ENCODE measurements at places on chromosomes 7 and 10.

- peak; percentile 74 for DNase-seq
Observed at GRCh38 chr7:155455776-155456737, 1.9 kb upstream of the EN2 start.

- no peak for DNase-seq
Observed at GRCh38 chr10:101287183-101287996, 58.1 kb upstream of the LBX1 start.

DNA sequence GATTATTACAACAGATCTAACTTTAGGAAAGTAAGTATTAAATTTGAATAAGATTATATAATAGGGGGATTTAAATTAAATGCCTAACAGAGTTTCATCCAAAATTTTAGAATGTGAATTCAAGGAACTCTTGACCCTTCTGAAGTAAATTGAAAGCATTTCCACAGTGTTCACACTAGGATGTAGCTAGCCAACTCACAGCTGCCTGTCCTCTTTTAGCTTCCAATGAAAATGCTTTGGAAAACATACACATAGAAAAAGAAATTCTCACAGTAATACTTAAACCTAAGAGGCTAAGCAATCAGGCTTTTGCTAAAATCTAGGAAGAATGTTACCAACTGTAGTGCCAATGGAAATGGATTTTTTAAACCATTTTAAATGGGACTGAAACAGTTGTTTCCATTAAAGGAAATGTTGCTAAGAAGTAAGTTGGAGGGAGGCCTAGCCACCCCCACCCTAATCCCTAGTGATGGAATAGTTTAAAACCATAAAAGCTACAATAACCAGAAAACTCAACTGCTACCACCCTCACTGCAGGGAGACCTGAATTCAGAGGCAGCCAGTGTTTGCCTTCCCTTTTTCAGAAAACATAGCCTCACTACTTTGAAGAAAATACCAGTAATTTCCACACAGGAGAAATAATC, 58.3 kb downstream of the REEP3 start:
- no peak for DNase-seq

DNA sequence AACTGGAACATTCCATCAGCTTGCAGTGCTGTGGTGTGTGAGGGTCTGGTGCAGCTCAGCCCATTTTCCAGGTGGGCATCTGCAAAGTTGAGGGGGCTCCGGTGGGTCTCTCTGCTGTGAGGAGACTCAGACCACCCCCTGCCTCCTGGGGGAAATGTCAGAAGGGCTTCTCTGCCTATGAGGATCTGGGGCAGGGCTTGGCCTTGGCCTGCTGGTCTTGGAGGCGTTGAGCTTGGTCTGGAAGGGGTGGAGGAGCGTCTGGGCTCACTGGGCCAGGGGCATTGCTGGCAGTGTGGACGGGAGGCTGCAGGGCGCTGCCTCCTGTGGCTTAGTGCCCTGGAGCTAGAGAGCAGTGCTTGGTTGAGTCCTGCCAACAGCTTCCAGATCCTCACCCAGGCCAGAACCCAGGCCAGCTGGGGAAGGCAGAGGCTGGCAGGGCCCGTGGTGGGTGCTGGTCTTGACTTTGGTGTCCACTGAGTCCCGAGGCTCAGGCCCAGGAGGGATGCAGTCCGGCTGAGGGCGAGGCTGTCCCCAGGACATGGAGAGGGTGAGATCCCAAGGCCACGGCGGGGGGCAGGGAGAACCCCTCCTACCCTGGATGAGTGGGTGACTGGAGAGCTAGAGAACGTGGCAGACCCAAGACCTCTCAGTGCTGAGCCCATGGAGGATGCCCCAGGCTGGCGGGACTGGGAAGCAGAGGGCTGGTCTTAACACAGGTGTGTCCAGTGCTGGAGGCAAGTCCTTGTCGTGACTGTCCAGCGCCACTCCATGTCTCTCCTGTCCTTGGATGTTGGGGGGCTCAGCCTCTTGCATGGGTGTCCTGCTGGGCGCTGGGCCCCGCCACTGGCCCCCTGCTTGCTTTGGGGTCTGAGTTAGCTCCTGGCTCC, 2.8 kb downstream of the SPRN start:
- no peak for DNase-seq

- no peak for DNase-seq
Observed at GRCh38 chr10:3775696-3776551, 9.1 kb downstream of the KLF6 start.

- DNase-seq, result no peak
Observed at GRCh38 chr7:66682350-66683093, 53.8 kb downstream of the KCTD7 start.

- no peak for DNase-seq
Observed at GRCh38 chr10:96421995-96422394, 63.2 kb upstream of the OPALIN start.

DNA sequence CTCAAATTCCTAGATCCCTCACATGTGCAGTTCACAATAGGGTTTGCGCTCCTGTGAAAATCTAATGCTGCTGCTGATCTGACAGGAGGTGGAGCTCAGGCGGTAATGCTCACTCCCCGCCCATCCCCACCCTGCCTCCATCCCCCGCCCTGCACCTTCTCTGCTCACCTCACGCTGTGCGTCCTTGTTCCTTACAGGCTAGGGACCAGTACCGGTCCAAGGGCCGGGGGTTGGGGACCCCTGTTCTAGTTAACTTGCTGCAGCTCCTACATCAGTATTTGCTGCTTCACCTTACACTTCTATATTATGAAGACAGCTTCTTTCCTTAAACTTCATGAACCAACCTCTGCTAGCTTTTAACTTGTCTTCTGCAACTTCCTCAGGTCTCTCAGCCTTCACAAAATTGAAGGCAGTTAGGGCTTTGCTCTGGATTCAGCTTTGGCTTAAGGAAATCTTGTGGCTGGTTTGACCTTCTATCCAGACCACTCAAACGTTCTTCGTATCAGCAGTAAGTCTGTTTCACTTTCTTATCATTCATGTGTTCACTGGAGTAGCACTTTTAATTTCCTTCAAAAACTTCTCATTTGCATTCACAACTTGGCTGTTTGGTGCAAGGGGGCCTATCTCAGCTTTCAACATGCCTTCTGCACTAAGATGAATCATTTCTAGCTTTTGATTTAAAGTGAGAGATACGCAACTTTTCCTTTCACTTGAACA, 1.7 kb upstream of the TNKS2 start:
- DNase-seq, result peak; percentile 27

DNA sequence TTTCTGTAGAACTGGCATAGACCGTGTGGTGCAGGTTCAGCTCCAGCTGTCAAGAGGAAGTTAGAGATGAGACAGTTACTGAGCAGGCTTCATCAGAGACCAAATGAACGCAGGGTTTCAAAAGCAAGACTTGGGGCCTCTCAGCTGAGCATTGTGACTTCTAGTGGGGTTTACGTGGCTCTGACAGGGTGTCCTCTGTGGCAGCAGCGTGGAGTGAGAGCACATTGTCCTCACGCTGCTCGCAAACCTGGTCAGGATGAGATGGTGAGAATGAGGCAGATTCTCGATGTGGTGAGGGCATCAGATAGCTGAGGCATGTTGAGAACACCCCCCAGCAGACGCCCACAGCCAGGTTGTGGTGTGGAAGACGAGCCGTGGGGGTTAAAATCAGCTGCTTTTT, 126.0 kb downstream of the DNAJB6 start:
- no peak for DNase-seq
